Activated T-helper 1 cell treated with anti-CD3 and anti-CD28 coated beads, Interleukin-2, amount 50 U/mL, for 16 hours (primary cell): ENCODE measurements at places on chromosomes 3 and 15.

DNA sequence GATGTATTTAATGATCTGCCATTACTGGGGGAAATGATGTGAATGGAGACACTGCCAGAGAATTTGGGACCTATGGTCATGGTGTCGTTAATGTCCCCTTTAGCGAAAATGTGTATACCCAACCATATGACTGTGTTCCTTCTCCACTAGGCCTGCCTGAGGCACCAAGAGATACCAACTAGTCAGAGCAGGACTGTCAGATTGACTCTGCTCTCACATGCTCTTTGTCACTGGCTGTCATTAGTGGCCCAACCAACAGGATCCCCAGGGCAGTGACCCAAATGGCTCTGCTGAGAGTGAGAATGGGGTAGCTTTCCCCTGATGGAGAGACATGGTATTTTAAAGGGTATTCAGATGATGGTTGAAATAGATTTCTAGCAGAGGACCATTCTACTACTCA, 2.8 kb downstream of the TAGLN3 start:
- DNase-seq: no peak

DNA sequence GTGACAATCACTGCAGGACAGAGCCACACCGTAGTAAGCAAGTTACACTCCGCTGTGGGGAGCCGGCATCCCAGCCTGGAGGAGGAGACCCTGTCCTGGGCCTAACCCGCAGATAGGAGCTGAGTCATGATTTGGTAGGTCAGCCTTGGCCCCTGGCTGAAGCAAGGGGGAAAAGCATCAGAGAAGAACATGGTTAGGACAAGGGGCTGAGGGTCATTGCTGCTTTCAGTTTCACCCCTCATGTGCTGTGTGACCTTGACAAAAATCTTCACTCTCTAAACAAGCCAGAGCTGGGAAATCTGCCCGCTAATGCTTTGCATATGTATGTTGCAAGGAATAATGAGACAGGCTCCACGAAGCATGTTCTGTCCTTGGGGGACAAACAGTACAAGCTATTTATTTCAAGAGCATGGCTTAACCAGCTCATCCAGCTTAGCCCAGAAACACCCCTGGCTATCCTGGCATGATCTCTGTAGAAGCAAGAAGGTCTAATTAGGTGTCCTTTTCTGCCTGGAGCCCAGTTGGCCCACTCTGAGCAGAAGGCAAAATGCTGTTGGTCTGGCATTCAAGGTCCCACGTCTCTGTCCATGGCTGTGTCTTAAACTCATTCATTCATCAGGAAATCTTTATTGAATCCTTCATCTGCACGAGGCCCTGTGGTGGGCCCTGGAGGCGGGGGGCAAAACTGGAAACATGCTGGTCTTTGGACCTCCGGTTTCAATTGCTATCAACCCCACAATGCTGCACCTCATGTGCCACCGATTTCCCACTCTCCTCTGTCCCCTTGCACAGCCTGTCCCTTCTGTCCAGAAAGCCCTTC, 221.3 kb upstream of the LYSMD4 start:
- DNase-seq: no peak

GRCh38 chr3:126394179-126394976, at the start of gene CFAP100:
Gene CFAP100, plus strand, starts transcription at chr3:126394909. Its CDS starts 1,092 bp downstream, at chr3:126396001.
- no peak for DNase-seq

DNA sequence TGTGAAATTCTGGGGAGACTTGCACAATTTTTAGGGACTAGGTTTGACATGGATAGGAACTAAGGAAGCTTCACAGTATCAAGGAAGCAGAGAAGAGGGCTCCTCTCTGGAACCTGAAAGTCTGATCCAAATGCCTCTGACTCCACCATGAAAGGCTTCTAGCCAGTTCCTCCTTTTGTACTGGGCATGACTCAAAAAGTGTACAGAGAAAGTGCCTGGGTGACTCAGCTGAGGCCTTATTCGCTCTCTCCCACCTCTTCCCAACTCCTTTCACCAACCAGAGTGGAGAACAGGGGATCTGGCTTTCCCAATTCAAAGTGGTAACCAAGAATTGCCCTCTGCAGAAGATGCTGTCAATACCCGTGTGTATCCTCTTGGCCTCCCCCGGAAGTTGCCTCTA, 342.9 kb upstream of the PROK2 start:
- no peak for DNase-seq

- DNase-seq: no peak
Measured at GRCh38 chr3:124694486-124694885, 35.8 kb upstream of the UMPS start.

DNA sequence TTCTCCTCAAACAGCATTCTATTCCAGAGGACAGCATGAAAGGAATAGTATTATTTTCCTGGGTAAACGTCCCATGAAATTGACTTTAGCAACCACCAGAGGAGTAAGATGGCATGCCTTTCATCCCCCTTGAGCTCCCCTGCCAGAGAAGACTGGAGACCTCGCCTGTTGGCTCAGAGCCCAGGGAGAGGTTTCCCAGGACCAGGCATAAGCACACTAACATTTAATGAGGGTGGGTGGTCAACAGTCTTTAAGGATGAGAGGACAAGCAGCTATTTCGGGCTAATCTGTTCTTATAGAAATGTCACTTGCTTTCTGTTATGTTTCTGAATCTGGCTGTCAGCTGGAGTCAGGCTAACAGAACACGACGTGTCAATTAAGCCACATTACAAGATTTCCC, 390.5 kb downstream of the GABRG3 start:
- no peak for DNase-seq

GRCh38 chr3:171286580-171287249, 173.5 kb downstream of the TNIK start:
- DNase-seq: no peak

DNA sequence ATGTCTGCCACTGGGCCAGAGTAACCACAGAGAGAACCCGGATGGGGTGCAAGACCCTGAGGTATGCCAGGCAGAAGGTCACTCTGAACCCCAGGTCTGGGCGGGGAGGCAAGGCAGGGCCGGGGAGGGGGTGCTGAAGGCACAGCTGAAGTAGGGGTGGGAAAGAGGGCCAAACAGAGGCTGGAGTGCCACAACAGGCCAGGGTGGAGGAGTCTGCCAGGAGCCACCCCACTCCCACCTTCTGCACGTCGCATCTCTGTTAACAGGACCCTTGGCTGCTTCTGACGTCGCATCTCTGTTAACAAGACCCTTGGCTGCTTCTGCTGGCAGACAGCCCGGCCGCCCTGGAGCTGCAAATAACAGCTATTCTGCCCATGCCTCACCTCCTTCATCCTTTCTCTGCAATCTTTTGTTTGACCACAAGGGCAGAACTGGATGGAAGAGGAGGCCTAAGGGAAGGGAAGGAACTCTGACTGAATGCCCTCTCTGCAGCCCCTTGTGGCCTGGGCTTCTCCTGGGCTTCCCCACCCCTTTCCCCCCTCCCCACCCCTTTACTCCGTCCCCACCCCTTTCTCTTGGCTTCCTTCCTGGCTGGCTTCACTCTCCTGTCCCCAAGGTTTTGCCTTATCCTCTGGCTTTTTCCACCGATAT, 20.6 kb upstream of the FBLN2 start:
- no peak for DNase-seq

- DNase-seq: no peak
Measured at GRCh38 chr3:133377396-133377795, 22.5 kb upstream of the BFSP2 start.

- no peak for DNase-seq
Measured at GRCh38 chr3:13598926-13599886, 50.3 kb downstream of the FBLN2 start.

DNA sequence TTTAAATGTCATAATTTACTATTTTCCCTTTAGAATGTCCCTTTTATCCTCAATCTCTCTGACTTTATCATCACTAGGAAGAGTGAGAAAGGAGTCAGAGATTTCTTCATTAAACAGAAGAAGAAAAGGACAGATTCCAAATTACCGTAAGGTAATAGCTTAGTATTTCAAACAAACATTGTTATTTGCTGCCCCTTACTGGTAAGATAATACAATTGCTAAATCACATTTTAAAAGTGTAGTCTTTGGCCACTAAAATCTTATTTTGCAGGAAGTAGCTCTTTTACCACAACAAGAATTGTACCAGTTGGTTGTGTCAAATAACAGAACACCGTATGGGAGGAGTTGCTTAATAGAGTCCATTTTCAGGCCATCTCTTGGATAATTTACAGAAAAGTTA, 53.7 kb downstream of the CGGBP1 start:
- no peak for DNase-seq

GRCh38 chr3:108389372-108389771, 93.0 kb downstream of the HHLA2 start:
- DNase-seq: no peak

GRCh38 chr3:14946236-14946635, 1.1 kb upstream of the NR2C2 start:
- no peak for DNase-seq

GRCh38 chr15:100689131-100689899, 86.9 kb downstream of the ASB7 start:
- DNase-seq: no peak

GRCh38 chr3:160346511-160346910, 52.5 kb downstream of the IFT80 start:
- no peak for DNase-seq
